T-helper 1 cell (primary cell): ENCODE measurements at places on chromosomes 5 and 9.

GRCh38 chr9:110912419-110913291 lies 125.6 kb downstream of the LPAR1 start:
- DNase-seq: no peak

- no peak for DNase-seq
These were observed 560.1 kb downstream of the PDE4D start for GRCh38 chr5:59333416-59333815.

GRCh38 chr5:169668732-169669131 lies 31.7 kb downstream of the DOCK2 start:
- DNase-seq: no peak

- no peak for DNase-seq
These were observed 185.5 kb downstream of the SMC2 start for GRCh38 chr9:104279535-104280177.

DNA sequence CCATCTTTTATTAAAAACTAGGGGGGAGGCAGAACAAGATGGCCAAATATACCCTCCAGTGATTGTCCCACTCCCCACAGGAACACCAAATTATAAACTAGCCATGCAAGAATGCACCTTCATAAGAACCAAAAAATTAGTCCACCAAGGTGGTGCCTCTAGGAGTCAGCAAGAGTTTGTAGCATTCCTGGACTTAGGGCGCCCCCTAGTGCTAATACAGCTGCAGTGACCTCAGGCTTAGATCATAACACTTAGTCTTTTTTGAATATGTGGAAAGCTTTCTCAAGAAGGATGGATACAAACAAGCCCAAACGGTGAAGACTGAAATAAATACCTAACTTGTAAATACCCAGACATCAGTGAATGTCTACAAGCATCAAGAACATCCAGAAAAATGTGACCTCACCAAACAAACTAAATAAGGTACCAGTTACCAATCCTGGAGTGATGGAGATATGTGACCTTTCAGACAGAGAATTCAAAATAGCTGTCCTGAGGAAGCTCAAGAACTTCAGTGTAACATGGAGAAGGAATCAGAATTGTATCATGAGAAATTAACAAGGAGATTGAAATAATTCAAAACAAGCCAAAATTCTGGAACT lies 19.3 kb downstream of the PPIP5K2 start:
- DNase-seq: peak; percentile 71

- no peak for DNase-seq
These were observed 2.2 kb downstream of the LMX1B start for GRCh38 chr9:126615791-126616447.

DNA sequence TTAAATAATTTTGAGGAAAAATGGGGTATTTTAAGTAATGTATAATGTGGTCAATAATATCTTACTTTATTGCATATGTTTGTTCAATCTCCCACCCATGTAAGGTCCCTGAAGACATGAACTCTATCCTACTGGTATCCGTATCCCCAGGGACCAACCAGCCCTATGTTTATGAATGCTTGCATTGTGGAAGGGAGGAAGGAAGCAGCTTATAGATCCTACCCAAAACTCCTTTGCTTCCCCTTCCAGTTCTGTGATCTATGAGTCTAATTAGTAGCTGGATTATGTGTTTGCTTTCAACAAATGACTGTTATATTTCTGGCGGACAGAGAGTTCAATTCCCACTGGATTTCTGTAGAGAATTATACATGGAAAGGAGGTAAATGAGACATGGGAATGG lies 45.6 kb downstream of the CNTRL start:
- DNase-seq: no peak

GRCh38 chr5:95808686-95809413 lies 13.7 kb downstream of the GLRX start:
- peak; percentile 69 for DNase-seq

DNA sequence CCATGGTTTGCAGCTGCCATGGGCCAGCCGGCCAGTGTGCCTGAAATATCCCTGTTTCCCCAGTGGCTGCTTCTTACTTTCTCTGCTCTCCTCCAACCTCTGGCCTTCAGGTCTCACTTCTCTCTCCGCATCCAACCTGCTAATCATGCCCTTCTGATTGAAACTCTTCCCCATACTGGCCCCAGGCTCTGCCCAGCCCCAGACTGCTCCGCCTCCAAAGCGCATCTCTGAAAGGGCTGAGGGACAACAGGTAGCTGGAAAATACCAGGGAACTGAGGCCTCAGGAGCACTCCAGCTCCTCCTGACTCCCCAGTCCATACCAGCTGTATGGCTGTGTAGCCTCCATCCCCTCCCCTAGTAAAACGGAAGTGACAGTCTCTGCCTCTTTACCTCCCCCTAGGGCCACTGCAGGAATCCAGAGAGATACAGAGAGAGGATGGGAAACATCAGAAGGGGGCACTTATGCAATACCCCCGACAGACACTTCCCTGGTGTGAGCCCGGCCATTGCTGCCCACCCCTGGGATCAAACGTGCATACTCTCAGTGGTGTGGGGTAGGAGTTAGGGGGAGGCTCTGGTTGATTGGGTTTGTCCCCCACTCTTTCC lies 34.2 kb downstream of the PAX5 start:
- no peak for DNase-seq

GRCh38 chr5:109448838-109449237 lies 39.1 kb upstream of the PJA2 start:
- DNase-seq: no peak

DNA sequence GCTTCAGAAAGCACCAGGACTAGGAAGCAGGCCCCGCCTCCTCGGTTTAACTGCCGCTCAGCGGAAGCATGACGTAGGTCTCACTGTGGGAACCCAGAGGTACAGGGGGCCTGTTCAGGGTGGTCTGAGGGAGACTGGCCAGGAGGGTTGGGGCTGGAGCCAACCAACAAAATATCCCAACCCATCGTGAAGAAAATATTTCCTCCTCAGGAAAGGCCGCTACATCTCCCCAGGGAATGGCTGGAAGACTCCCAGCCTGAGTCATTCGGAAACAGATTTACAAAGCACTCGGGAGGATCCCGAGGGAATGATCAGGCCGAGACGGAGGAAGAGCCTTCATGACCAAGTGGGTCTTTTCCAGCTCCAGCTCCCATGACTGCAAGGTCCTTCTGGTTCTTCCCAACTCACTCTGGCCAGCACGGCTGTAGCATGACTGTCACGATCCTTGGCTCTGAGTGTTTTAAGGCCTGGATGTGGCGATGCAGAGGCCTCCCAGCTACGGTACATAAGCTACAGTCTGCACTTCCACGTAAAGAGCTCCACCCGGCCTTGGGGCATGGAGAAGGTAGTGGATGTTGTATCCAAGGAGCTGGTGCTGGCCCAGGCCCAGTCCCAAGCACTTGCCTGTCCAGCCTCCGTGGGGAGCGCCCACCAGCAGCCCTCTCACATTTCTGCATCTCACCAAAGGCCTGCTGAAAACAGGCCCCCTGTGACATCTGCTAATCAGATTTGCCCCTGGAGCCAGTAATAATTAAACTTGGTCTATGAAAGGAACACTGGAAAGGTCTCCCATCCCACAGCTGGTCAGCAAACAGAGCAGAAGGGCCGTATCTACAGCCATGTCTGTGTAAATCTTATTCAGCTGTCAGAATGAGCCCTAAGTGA lies 100.6 kb downstream of the LHFPL2 start:
- DNase-seq: no peak

DNA sequence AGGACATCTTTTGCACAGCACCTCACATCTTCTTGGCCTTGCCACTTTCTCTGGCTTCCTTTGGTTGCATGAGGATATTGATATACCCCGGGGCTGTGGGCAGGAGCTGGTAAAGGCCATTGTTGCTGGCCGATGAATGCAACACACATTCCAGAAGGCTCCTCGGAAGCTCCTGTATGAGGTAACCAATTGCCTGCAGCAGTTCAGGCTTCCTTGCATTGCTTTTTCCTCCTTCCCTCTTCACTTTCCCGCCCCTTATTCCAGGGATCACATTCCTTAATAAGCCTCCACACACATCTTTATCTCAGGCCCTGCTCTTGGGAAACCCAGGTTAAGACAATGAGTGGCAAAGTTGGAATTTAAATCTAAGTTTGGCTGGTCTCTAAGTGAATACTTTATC lies 505.4 kb upstream of the CLINT1 start:
- no peak for DNase-seq

GRCh38 chr5:127766676-127767335 lies 63.6 kb downstream of the CCDC192 start:
- DNase-seq: no peak

GRCh38 chr9:130172858-130173665 lies 858 bp downstream of the NCS1 start:
- no peak for DNase-seq

DNA sequence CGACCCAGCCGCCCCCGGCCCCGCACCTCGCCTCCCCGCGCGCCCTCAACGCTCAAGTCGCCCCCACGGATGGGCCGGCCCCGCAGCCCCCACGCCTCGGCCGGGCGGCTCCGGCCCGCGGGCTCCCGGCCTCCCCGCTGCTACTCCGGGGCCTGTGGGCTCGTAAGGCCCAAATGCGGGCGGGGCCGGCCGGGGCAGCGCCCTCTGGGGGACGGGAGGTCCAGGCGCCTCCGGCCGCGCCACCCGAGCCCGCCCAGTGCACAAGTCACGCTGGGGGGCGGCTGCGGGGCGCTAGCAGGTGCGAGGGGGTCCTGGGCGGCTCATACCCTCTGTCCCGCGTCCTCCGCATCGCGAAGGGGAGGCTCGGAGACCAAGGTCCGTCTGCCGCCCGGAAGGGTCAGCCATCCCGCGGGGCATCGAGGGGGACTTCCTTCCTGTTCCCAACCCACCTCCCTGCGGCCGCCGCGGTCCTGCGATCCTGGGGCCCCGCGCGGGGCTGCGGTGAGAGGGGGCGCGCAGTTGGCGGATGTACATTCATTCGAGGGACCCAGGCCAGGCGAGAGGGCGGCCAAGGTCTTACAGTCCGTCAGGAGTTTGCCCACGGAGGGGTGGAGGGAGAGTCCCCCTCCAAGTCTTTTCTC lies at the start of gene CIZ1:
Gene CIZ1, minus strand, starts transcription at position 167 of the 641 bp plus-strand sequence. CDS start 715 bp downstream, outside the sequence.
- peak; percentile 46 for DNase-seq

GRCh38 chr5:115262011-115262320 lies 711 bp downstream of the PGGT1B start:
- DNase-seq: no peak

DNA sequence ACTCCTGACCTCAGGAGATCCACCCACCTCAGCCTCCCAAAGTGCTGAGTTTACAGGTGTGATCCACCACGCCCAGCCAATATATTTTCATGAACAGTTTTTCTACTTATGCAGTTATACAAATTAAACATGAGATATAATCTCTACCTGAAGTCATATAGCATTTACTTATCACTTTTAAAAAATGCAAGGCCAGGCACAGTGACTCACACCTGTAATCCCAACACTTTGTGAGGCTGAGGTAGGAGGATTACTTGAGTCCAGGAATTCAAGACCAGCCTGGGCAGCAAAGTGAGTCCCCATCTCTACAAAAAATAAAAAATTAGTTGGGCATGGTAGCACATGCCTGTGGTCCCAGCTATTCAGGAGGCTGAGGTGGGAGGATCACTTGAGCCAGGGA lies 164.7 kb upstream of the LHFPL2 start:
- no peak for DNase-seq

DNA sequence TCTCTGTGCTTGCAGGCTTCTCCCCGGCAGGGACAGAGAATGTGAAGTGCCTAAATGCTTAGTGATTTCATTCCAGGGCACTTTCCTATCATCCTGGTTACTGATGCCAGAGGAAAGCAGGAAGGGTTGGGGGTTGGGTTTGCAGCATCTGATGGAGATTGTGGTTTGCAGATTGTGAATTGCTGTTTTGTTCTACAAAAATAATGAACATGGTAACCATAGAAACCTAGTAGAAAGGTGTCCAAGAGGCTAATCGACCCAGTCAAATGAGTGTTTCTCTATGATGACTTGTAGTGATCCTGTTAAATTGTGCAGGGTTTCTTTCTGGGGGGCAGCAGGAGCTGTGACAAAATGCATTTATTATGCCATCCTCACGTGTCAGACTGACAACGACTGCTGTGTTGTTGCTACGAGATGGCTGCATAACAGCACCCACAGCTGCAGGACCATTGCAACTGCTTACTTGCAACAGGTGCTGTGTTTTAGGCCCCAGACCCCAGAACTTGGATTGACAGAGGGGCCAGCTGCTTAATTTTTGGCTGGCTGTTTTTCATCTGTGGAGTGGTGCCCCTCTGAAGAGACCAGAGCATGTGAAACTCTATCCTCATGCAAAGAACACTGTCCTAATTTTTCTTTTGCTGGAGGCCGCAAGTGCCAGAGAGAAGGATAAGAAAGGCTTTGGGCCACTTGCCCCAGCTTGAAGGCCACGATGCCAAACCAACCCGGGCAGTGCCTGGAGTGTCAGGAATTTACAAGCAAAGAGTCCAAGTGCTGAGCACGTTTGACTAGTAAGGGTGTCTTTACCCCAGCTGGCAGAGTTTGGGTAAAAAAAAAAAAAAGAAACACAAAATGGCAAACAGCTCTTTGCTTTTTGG lies 397.8 kb downstream of the GADD45G start:
- no peak for DNase-seq

DNA sequence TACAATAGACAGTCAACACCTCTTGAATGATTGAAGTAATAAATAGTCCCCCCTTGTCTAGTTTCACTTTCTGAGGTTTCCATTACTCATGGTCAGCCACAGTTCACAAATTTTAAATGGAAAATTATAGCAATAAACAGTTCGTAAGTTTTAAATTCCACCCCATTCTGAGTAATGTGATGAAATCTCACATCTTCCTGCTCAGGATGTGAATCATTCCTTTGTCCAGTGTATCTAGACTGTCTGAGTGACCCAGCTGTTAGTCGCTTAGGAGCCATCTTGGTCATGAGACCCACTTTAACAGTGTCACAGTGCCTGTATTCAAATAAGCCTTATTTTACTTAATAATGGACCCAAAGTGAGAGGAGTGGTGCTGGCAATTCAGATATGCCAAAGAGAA lies 311.6 kb upstream of the PRR16 start:
- DNase-seq: no peak

- no peak for DNase-seq
These were observed 96.2 kb downstream of the HSPA4 start for GRCh38 chr5:133147815-133148567.

- DNase-seq: no peak
These were observed 754.7 kb upstream of the CDH6 start for GRCh38 chr5:30438785-30439184.

DNA sequence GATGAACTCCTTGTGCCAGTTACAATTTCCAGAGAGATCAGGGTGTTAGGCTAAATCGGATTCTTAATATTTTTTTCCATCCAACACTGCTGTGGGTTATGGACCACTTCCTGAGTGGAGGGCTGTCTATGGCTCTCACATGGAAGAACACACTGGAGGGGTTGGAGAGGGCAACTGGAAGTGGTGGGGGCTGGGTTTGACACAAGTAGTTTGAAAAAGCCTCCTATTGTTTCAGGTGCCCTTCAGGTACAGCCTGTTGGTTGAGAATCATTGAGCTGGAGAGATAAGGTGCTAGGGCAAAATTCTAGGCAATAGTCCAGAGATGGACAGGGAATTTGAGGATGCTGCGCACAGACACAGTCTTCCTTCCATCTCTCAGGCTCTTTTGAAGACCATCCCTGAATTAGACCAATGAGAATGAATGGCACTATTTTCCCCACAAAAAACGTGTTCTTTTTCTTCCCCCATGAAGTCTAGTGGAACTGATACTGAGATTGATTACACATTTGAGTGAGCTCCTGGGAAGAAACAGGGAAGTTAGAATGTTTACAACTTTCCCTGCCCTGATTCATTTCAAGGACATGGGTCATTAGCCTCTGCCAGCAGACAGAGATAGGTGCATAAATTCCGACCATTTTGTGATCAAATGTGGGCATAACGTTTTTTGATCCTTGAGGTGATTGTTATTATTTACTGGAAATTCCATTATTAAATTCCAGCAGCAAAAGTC lies 87.7 kb downstream of the ACER2 start:
- no peak for DNase-seq

GRCh38 chr9:137236238-137236935 lies 4.7 kb upstream of the TUBB4B start:
- DNase-seq: peak; percentile 86
